ENCODE measurements at places on chromosomes 6 and 20.
A peak's percentile ranks its signal among the peaks of the same experiment; 100 is the strongest.

- no peak for DNase-seq
Observed at GRCh38 chr6:25343984-25344383, 64.8 kb downstream of the CARMIL1 start.

- DNase-seq = no peak
Observed at GRCh38 chr6:118892355-118892991, 1.5 kb upstream of the ASF1A start.

GRCh38 chr6:113732384-113732966 is 124.7 kb upstream of the MARCKS start:
- DNase-seq = peak; percentile 7

- DNase-seq = no peak
Observed at GRCh38 chr6:52632011-52632410, 38.9 kb upstream of the TMEM14A start.

GRCh38 chr6:149259753-149260152 is 57.8 kb upstream of the TAB2 start:
- no peak for DNase-seq

DNA sequence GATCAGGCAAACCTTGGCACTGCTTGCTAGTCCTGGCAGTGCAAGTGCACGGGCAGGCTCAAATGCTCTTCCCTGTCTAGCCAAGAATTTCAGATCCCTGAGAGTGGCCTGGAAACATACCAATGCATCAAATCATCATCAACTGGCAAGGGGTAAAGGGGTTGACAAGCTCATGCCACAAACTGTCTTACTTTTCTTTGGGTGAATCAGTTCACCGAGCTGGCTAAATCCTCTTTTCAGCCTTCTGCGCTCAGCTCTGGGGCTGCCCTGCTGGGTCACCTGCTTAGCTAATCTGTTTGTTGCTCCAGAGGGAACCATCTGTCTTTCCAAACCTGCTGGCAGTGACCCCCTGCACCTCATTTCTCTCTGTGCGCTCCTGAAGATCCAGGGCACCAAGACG is 59.5 kb downstream of the LYRM4 start:
- no peak for DNase-seq

GRCh38 chr6:30042914-30043313 is 18.2 kb upstream of the POLR1H start:
- DNase-seq = no peak

DNA sequence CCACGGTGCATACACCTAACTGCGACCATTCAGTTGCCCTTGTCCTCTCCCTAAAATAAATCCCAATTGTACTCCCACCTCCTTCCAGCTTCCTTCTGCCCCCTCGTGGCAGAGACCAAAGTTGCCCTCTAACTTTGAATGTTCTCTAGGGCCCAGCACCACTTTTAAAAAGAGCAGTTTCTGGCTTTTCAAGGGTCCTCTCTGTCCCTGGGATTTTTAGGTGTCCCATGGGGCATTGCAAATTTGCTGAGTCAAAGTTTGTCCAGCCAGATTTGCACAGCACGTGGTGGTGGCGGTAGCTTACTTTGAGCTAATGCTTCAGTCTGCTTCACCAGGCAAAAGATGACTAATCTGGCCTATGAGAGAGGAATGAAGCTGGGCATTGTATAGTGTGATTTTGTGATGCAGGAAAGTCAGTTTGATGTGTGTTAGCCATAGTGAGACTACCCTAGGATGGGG is 100.2 kb downstream of the PERP start:
- no peak for DNase-seq
